ENCODE measurements at places on chromosomes 3 and 15.

DNA sequence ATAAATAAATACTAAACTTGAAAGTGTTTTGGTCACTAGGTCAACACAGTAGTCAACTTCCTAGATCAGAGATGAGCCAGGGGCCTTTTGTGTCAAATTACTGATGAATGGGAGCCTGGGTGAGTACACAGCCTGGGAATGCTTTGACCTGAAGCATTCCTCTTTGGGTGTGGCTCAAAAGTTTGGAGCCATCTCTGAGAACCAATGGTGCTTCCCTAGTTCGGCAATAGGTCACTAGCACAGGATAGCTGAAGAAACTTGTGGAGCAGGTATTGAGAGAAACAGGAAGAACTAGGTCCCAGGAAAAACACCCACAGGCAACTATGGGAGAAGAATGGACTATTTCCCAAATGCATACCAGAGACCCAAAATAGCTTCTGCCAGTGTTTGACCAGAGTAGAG lies 56.6 kb upstream of the PLXND1 start:
- no peak for DNase-seq

- no peak for DNase-seq
Observed at GRCh38 chr15:63716929-63717328, 116.8 kb downstream of the HERC1 start.

GRCh38 chr3:15360788-15361493 lies 28.6 kb upstream of the SH3BP5 start:
- DNase-seq: peak; percentile 61

GRCh38 chr3:194736277-194736895 lies 50.7 kb downstream of the FAM43A start:
- DNase-seq: no peak

DNA sequence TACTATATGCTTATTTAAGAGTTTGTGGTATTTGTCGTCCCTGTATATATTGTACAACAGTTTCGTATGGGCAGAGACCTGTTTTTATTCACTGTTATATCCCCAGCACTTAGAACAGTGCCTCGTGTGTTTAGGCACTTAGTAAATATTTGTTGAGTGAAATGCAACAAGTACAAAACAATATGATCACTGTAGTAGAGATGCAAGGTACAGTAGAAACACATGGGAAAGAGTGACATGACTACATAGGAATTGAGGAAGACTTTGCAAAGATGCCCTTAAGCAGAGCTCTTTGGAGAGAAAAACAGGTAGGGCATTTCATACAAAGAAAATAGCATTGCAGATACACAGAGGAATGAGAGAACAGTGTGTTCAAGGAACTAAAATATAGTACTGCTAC lies 18.3 kb downstream of the RASA2 start:
- DNase-seq: no peak

GRCh38 chr3:73964818-73965217 lies 340.1 kb upstream of the PDZRN3 start:
- no peak for DNase-seq

DNA sequence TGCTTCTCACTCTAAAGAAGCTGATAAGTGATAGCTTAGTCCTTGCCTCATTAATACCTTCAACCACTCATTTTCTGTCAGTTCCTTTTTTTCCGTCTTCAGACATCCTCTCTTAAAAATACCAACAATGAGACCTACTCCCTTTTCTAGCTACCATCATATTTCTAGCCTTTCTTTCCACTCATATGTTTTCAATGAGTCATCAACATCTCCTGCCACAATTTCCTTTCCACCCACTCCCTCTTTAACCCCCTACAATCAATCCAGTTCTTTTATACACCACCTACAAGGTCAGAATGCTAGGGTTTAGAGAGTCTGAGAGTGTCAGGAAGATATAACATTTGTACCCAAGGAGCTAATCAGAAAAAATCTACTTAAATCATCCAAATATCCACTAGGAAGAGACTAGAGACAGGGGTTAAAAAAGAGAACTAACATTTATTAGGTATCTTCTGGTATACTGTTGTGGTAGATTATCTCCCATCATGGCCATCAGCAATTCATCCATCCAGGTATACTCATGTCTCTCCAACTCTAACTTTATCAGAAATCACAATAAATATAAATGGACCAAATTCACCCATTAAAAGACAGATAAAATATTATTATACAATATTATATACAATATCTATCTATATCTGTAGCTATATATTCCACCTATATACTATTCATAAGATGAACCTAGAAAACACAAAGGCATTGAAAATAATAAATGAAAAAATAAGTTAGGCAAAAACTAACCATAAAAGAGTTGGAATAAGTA lies 42.5 kb downstream of the MYLK start:
- DNase-seq: no peak

GRCh38 chr15:85852969-85853368 lies 58.2 kb upstream of the KLHL25 start:
- DNase-seq: no peak

GRCh38 chr15:63987796-63988378 lies 58.4 kb downstream of the DAPK2 start:
- DNase-seq: no peak

GRCh38 chr15:92097474-92098178 lies 244.1 kb downstream of the SLCO3A1 start:
- peak; percentile 81 for DNase-seq

DNA sequence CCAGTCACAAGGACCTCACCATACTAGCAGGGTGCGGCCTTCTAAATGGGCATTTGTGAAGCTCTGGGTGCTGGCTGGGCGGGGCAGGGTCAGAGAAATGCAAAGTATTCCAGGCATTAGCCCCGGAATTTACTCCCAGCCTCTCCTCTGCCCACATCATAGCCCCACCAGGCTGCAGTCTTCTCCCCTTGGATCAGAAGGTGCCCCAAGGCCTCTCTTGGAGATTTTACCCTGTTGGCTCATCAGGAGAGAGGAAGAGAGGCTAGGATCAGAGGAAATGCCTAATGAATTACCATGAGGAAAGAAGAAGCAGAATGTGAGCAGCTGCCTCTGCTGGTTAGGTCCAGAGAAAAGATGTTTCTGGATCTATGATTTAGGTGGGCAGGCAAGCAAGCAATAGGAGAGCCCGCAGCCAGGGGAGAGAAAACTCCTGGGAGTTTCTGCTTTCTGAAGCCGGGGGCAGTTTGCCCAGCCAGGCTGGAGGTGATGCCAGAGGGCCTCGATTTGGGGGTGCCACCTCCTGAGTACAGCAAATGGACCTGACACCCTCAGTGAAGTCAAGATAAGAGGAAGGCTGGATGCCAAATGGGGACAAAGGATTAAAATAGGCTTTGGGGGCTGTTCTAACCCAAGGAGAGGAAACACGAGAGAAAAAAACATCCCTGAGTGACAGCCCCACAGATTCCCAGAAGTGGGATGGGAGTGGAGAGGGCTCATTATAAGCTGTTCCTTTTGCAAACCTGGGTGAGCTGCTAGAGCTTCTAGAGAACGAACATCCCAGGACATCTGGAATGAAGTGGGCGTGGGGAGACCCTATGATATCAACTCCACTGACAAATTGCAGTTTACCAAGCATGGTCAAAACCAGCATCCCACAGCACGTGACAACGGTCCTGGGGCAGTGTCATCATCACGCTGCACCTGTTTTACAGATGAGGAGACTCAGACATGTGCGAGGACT lies 65.4 kb downstream of the BDH1 start:
- peak; percentile 92 for DNase-seq

DNA sequence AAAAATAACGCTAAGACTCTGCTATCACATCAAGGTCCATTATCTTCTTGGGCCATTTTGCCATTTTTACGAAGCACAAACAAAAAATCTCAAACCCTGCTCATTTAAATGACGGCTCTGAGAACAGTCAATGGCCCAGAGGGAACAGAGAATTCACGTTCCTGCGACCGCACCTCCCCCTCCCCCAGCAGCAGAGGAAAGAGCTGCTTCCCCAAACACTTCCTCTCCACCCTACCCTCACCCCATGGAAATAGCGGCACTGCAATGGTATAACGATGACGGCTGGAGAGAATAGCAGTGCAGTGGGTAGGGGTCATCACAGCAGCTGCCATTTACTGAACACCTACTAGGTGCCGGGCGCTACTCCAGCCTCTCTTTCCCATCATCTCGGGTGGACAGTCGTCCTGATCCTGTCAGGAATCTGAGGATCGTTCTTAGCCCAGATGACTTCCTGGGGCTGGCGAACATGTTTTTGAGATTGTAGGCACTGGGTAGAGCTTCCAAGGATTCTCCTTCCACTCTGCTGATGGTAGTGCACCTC lies 113.3 kb downstream of the IQSEC1 start:
- DNase-seq: no peak

DNA sequence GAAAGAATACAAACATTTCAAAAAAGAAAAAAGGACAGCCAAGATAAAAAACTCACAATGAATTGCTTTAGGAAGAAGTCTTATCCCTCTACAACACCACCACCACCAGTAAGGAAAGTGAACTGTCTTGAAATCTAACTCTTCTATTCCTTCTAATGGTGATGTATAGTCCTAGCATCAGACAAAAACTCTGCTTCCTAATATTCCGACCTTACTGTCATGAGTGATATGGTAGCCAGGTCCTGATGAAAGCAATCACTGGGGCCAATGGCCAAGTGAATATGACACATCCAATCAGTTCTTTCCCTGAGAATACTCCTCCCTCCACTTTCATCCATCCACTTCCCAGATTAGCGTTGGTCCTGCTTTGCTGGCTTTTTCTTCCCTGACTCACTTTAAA lies 14.8 kb downstream of the GK5 start:
- DNase-seq: peak; percentile 31

DNA sequence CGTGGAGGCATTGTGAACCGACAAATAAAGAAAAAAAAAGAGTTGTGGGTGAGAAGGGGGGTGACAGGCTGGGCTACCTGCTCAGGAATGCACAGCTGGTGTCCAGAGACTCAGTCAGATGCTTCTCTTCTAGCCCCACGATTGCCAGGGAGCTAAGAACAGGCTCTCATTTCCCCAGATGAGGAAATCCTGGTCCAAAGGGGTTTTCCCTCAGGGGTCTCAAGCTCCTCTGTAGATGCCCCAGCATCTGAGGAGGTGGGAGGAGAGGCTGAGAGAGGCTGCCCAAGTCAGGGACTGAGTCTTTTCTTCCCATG lies 35.5 kb downstream of the BNC1 start:
- DNase-seq: no peak

- DNase-seq: no peak
Observed at GRCh38 chr3:150303768-150304167, 104.3 kb upstream of the TSC22D2 start.

GRCh38 chr3:155663467-155664212 lies 81.2 kb downstream of the PLCH1 start:
- DNase-seq: no peak

GRCh38 chr15:34179234-34179633 lies 30.7 kb downstream of the KATNBL1 start:
- DNase-seq: no peak

- peak; percentile 42 for DNase-seq
Observed at GRCh38 chr3:127984241-127984975, 67.8 kb upstream of the SEC61A1 start.

- DNase-seq: no peak
Observed at GRCh38 chr3:145175626-145176025, 985.4 kb downstream of the PLOD2 start.

GRCh38 chr3:193297421-193297820 lies 56.4 kb downstream of the PLAAT1 start:
- DNase-seq: peak; percentile 79

- DNase-seq: no peak
Observed at GRCh38 chr3:171688002-171688401, 122.3 kb downstream of the PLD1 start.

- DNase-seq: no peak
Observed at GRCh38 chr15:80709542-80709941, 14.4 kb downstream of the ABHD17C start.

DNA sequence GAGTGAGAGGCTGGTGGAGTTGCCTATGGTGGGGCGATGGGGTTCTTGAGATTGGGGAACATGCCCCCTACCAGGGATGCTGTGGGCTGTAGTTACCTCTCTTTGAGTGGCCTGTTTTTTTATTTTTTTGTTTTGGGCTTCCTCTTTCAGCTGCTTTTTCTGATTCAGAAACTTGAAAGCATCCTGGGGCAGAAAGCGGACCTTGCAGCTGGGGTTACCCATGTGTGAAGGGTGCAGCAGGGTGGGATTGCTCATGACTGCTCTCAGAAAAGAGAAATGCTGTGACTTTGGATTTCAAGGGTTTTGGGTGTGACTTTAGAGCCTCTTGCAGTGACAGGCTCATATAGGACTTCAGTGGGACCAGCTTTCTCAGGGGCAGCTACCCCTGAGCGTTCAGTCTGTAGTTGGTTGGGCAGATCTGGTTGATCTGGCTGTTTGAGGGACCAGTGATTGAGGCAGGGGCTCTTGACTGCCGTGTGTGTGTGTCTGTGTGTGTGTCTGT lies 1.8 kb downstream of the LIMD1 start:
- DNase-seq: no peak

DNA sequence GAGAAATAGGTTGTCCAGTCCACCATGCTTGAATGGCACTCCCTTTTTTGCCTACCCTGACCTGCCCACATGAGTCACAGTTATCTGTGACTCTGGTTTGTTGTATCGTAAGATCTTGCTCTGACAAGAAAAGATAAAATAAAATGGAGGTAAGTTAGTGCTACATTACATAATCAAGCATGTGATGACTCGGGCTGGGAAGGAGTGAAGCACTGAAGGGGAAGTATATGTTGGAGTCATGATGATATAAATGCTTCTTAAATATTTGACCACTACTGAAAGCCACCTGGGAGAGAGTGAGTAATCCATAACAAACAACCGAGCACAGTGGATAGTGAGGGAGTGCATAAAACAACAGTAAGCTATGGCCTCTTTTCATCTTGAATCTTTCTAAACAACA lies 124.4 kb downstream of the SHOX2 start:
- no peak for DNase-seq

DNA sequence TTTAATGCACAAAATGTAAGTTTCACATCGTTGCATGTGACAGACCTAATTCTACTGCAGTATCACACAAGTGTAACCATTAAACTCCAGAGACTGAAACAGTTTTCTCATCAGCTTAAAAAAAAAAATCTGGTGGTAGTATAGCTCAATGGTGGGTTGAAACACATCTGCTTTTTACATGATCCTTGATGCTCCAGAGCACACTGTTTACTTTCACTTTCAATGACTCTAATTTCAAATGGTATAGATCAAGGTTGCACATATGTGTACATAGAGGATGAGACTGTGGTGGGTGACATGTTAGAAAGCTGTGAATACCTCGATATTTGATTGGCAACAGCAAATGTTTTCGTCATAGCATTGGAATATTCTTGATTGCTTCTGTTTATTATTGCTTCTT lies 22.4 kb downstream of the MCTP2 start:
- no peak for DNase-seq

- DNase-seq: no peak
Observed at GRCh38 chr15:34584330-34584668, 848 bp upstream of the GOLGA8B start.

Data from astrocyte of the hippocampus (primary cell).